ENCODE measurements at places on chromosomes 3 and 15. TPM values are rescaled to one million over a fixed set of nuclear protein-coding genes. Genes with fewer than 3 reads are reported as not detected.

Gene C3orf22
- polyA plus RNA-seq = not detected

Gene GUCA1C
- polyA plus RNA-seq = not detected

Gene CADPS
- polyA plus RNA-seq = 1.4 TPM

Gene RNF123
- 33.5 TPM for polyA plus RNA-seq

Gene EXD1
- not detected for polyA plus RNA-seq

Gene SLC7A14
- polyA plus RNA-seq = 0.01 TPM

Gene SI
- polyA plus RNA-seq = 0.17 TPM

Gene HESX1
- 4.4 TPM for polyA plus RNA-seq

Gene ATP8B4
- polyA plus RNA-seq = 1.7 TPM

Gene SLCO3A1
- 9.8 TPM for polyA plus RNA-seq

Gene STAC
- polyA plus RNA-seq = 1.0 TPM

Gene GATA2
- polyA plus RNA-seq = 13.7 TPM

Gene DUOX2
- 0.66 TPM for polyA plus RNA-seq

Gene NR2F2
- polyA plus RNA-seq = 153 TPM

Gene C3orf70
- polyA plus RNA-seq = 4.3 TPM

Gene GRM2
- polyA plus RNA-seq = 0.63 TPM

Gene GPR149
- not detected for polyA plus RNA-seq

Gene DLEC1
- 10.4 TPM for polyA plus RNA-seq
